Smooth muscle cell of the coronary artery (primary cell): ENCODE measurements at places on chromosomes 5 and 9. TPM values are rescaled to one million over a fixed set of nuclear protein-coding genes. Genes with fewer than 3 reads are reported as not detected.

NUTM2G gene
- total RNA-seq: not detected in 2 replicates

PSIP1 gene
- 13.2 and 25.3 TPM in 2 replicates for total RNA-seq

EXD3 gene
- total RNA-seq: 8.3 and 13.5 TPM in 2 replicates

SPATA31D4 gene
- total RNA-seq: not detected in 2 replicates

PCDHA8 gene
- under 0.01 and 0.47 TPM in 2 replicates for total RNA-seq

IL17B gene
- total RNA-seq: not detected in 2 replicates

PCDHGB3 gene
- 3.5 and 5.6 TPM in 2 replicates for total RNA-seq

ADGRD2 gene
- not detected in 2 replicates for total RNA-seq

TMOD1 gene
- total RNA-seq: 0.12 and 0.30 TPM in 2 replicates

BASP1 gene
- total RNA-seq: 53.4 and 93.1 TPM in 2 replicates

SPATA6L gene
- total RNA-seq: 0.23 and 0.38 TPM in 2 replicates

SLC4A9 gene
- total RNA-seq: not detected in 2 replicates

OTP gene
- not detected in 2 replicates for total RNA-seq

STING1 gene
- total RNA-seq: 28.4 and 47.8 TPM in 2 replicates

PAXX gene
- 4.6 and 11.6 TPM in 2 replicates for total RNA-seq

KIF24 gene
- total RNA-seq: 0.35 and 0.68 TPM in 2 replicates

ACTBL2 gene
- total RNA-seq: 0.23 TPM in 1 of 2 replicates, not detected in the other

C9orf50 gene
- total RNA-seq: 0.08 TPM in 1 of 2 replicates, not detected in the other

SLC34A3 gene
- total RNA-seq: not detected in 2 replicates

GFRA3 gene
- total RNA-seq: under 0.01 TPM in 1 of 2 replicates, not detected in the other

TAF11L8 gene
- total RNA-seq: not detected in 2 replicates

FAM163B gene
- not detected in 2 replicates for total RNA-seq

C9 gene
- total RNA-seq: 1.4 TPM in 1 of 2 replicates, not detected in the other

FBXL7 gene
- 3.4 and 3.5 TPM in 2 replicates for total RNA-seq

OR1Q1 gene
- 0.08 and 1.2 TPM in 2 replicates for total RNA-seq

WDR55 gene
- 25.9 and 27.7 TPM in 2 replicates for total RNA-seq

GRM6 gene
- not detected in 2 replicates for total RNA-seq

NUTM2F gene
- total RNA-seq: not detected in 2 replicates

FRMD3 gene
- total RNA-seq: 0.94 and 5.3 TPM in 2 replicates

ZFP2 gene
- 0.60 and 2.7 TPM in 2 replicates for total RNA-seq

CCDC183 gene
- total RNA-seq: 0.30 and 2.2 TPM in 2 replicates

ADAMTSL2 gene
- total RNA-seq: under 0.01 and 0.12 TPM in 2 replicates

C7 gene
- 15.8 and 132 TPM in 2 replicates for total RNA-seq

STK32A gene
- total RNA-seq: 0.82 and 2.0 TPM in 2 replicates

WDR38 gene
- not detected in 2 replicates for total RNA-seq

FST gene
- total RNA-seq: 38.1 and 73.2 TPM in 2 replicates

SRP19 gene
- 26.0 and 58.0 TPM in 2 replicates for total RNA-seq

RNF183 gene
- total RNA-seq: not detected in 2 replicates

HTR1A gene
- total RNA-seq: not detected in 2 replicates

GADD45G gene
- 0.08 and 3.3 TPM in 2 replicates for total RNA-seq

ENTREP1 gene
- under 0.01 and 0.23 TPM in 2 replicates for total RNA-seq
